ENCODE measurements at places on chromosomes 11 and 22.

DNA sequence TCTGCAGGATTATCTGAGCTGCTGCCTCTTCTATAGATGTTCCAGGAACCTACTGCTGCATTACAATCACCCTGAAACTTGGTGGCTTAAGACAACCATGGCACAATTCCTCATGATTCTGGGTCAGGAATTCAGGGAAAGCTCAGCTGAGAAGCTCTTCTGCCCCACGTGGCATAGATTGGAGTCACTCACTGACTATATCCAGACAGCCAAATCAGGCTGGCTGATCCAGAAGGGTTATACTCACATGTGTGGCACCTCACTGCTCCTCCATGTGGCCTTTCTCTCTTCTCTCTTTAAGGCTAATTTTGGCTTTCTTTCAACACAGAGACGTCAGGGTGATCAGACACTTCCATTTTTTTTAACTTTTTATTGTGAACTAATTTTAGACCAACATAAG lies 125.5 kb downstream of the BBOX1 start:
- no peak for DNase-seq

DNA sequence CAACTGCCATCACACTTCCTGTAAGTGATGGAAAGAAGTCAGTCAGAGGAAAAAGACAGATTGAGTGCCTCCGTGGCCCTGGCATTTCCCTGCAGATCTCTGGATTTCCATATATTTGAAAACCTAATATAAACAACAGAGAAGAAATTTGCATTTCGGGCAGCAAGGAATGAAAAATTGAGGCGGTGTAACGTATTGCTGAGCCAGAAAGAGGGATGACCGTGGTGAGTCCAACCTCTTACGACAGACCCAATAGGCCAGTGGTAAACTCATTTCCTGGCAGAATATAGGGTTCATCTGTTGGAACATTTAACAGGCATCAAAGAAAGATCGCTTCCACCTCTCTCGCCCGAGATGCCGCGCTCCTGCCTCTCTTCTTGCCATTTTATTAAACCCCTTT lies 336.5 kb downstream of the MIAT start:
- DNase-seq: no peak

DNA sequence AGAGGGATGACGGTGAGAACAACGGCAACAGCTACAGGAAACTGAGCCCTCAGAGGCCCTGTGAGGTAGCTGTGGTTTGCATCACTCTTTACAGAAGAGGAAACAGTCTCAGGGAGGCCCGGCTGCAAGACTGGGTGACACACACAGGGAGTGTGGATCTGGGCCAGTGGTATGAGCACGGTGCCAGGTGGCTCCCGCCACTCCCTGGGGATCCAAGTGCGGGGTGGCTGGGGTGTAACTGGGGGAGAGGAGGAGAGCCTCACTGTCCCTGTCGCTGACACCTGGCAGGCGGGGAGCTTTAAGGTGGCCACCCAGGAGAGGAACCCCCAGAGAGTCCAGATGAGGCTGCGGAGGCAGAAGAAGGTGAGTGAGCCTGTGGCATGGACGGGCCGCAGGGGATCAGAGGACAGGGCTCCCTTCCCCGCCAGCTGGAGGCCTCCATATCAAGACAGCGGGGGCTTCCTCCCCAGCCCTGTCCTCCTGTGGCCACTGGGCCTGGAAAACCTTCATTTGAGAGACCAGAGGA lies 5.6 kb downstream of the RGL4 start:
- no peak for DNase-seq

GRCh38 chr11:16909359-16910035 lies 104.7 kb downstream of the PLEKHA7 start:
- no peak for DNase-seq

- no peak for DNase-seq
These were observed 37.3 kb downstream of the FLI1 start for GRCh38 chr11:128731041-128731663.

Measured in bronchial epithelial cell (primary cell).